Spinal cord (tissue), 10 donors: ENCODE measurements at places on chromosomes 7 and 10. TPM values are rescaled to one million over a fixed set of nuclear protein-coding genes. Genes with fewer than 3 reads are reported as not detected.

Gene DUSP5
- 5.3 TPM for polyA plus RNA-seq

Gene CAMK1D
- 38.1 TPM for polyA plus RNA-seq

Gene COL1A2
- polyA plus RNA-seq = 1,054 TPM

Gene ELOVL3
- polyA plus RNA-seq = 0.42 TPM

Gene ZNF3
- 35.6 TPM for polyA plus RNA-seq

Gene HIPK2
- 83.2 TPM for polyA plus RNA-seq

Gene CCDC136
- polyA plus RNA-seq = 193 TPM

DNA sequence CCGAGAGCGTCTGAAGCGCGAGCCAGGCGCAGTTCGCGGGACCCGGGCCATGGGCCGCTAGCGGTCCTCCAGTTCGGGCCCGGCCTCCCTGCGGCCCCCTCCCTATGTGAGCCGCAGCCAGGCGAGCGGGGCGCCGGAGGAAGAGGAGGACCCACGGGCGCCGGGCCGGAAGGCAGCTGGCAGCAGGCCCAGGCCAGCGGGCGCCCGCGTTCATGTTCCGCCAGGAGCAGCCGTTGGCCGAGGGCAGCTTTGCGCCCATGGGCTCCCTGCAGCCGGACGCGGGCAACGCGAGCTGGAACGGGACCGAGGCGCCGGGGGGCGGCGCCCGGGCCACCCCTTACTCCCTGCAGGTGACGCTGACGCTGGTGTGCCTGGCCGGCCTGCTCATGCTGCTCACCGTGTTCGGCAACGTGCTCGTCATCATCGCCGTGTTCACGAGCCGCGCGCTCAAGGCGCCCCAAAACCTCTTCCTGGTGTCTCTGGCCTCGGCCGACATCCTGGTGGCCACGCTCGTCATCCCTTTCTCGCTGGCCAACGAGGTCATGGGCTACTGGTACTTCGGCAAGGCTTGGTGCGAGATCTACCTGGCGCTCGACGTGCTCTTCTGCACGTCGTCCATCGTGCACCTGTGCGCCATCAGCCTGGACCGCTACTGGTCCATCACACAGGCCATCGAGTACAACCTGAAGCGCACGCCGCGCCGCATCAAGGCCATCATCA lies 1.1 kb downstream of the ADRA2A start:
- DNase-seq = peak; percentile 53

- DNase-seq = no peak
Measured at GRCh38 chr10:13784067-13784466, 197.3 kb downstream of the PRPF18 start.

- DNase-seq = no peak
Measured at GRCh38 chr7:93046641-93047040, 71.1 kb downstream of the SAMD9 start.

DNA sequence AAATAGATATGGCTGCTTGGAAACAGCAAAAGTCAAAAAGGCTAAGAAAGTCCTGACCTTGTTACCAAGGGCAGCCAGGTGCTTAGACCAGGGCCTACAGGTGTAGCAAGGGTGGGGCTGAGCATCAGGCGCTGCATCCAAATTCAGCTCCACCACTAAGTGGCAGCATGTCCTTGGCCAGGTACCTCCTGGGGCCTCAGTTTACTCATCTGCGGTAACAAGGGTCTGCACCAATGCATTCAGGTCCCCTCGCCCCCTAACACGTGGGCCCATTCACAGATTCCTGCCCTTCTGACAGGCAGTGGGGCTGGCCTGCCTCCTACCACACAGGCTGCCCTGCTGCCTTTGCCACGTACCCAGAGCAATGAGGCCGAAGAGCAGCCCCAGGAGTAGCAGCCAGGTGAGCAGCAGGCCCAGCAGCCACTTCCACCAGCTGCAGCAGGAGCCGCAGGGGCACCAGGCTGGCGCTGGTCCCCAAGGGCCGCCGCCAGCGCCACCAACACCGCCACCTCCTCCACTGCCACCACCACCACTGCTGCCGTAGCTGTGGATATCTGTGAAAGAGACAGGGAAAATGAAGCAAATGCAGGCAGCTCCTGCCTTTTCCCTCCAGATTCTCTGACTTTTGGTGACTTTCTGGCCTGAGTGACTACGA lies 28.9 kb downstream of the COL17A1 start:
- DNase-seq = no peak

GRCh38 chr10:80697926-80698325 lies 160.2 kb downstream of the SH2D4B start:
- DNase-seq = no peak

GRCh38 chr10:80108576-80109239 lies 23.8 kb upstream of the PLAC9 start:
- DNase-seq = no peak

DNA sequence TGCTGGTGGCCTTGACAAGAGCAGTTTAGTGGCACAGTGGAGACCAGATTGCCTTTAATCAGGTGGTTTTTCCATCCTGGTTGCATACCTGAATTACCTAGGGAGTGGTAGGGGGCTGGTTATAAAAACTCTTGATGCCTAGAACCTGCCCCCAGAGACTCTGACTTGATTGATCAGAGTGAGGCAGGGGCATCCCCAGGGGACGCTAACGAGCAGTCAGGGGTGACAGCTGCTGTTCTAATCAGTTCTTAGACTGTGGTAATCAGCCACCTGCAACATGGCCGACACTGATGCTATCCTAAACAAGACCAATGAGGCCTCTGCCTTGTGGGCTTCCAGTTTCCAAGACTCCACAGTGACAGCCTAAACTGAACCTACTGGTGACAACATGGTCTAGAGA lies 2.0 kb upstream of the OPALIN start:
- DNase-seq = no peak

GRCh38 chr10:14433147-14433546 lies 102.4 kb upstream of the FRMD4A start:
- no peak for DNase-seq

DNA sequence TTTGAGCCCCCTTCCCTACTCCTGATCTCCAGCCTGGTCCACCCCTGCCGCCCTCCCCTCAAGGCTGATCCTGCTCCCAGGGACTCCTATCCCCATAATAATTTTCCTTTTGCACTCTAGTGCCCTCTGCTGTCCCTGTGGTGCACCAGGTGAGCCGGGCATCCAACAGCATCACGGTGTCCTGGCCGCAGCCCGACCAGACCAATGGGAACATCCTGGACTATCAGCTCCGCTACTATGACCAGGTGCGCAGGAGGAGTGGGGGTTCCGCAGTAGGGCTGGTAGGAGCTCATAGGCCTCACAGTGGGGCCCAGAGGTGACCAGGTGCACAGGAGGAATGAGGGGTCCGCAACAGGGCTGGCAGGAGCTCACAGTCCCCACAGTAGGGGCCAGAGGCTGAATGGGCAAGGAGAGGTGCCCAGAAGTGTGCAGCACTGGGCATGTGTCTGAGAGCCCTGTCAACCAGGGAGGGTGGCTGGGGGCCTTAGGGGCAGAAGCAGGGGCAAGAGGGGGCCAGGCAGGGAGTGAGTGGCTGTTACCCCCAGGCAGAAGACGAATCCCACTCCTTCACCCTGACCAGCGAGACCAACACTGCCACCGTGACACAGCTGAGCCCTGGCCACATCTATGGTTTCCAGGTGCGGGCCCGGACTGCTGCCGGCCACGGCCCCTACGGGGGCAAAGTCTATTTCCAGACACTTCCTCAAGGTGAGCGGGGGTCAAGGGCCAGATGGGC lies 11.7 kb downstream of the EPHB6 start:
- DNase-seq = no peak

DNA sequence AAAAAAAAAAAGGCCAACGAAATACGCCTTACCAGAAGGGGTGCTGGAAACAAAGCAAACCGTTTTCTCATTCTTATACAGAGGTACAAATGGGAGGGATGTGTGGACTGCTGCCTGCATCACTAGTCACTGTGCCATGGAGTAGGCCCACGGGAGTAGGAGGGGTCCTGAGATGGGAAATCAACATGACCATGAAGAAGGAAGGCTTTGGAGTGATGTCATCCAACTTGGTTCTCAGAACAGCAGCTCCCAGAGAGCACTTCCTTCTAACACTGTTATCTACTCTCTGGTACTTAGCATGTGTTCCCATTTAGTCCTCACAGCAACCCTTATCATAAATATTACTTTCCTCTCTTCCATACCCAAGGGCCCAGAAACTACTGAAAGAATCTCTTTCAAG lies 60.0 kb upstream of the LRGUK start:
- no peak for DNase-seq

- DNase-seq = no peak
Measured at GRCh38 chr10:42781893-42782445, 626 bp upstream of the BMS1 start.

GRCh38 chr7:99380823-99381663 lies 6.5 kb downstream of the ARPC1B start:
- no peak for DNase-seq

DNA sequence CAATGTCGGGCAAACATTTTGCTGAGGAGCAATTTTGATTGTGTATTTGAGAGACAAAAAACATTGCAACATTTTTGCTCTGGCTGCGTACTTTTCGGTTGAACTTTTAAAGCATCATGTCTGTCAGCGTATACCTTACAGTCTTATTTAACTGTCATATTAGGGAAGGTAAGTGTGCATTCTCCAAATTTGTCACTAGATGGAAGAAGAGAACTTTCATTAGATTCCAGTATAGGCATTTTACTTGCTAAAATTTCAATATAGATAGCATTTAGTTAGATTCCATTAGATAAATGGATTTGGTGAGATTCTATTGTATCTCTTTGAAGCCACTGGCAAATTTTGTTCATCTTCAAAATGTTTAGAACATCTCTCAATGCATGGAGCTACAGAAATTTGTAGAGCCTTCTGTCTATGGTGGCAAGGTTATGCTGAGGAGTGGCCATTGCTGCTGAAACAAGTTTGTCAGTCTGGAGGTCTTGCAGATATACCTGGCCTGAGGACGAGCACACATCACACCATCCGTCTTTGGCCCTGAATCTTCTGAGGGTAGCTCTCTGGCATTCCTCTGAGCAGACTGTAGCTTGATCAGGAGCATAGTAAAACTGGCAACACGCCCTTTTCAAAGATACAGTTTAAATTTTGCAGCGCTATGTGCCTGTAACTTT lies 437.5 kb upstream of the MBL2 start:
- peak; percentile 10 for DNase-seq

DNA sequence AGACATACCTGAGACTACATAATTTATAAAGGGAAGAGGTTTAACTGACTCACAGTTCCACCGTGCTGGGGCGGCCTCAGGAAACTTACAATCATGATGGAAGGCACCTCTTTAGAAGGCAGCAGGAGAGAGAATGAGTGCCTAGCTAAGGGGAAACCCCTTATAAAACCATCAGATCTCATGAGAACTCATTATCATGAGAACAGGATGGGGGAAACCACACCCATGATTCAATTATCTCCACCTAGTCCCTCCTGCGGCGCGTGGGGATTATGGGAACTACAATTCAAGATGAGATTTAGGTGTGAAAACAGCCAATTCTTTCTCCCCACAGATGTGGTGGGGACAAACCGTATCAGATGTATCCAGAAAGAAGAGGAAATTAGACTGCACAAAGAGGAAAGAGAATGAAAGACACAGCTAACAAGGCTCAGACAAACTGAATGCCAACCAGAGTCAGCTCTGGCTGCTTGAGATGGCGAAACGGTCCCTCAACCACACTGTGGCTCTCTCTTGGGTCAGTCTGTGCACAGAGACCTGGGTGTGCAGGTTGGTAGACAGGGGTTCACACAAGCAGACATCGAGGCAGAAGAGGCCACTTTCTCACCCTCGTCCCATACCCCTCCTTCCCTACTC lies 375.6 kb downstream of the SFMBT2 start:
- DNase-seq = no peak

DNA sequence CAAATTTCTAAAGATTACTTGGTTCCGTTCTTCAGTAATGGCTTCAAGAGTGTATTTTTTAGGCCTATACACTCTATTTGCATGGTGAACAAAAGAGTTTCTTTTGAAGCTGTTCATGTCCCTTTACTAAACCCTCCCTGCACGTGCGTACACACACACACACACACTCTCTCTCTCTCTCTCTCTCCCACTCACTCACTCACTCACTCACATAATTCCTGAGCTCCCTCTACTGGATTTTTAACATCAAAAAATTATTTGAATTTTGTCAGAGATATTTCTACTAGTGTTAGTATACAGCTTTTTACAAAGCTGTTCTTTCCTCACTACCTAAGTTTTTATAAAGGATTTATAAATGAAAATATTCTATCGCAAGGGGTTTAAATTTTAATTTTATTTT lies 85.9 kb downstream of the UBE3C start:
- no peak for DNase-seq

DNA sequence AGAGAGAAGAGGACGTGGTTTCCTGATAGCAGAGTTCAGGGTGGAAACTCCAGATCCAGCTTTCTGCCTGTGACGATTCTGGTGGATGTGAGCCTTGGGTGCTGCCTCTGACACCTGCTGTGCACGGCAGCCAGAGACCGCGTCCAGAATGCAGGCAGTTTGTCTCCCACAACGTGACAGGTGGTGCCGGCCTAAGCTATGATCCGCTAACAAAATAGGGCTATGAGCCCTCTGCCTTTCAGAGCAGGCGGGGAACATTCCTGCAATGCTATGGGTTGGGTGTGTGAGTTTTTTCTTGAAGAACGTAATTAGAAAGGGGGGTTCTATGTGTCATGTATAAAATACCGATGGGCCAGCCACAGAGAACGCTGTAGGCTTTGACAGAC lies 297.3 kb upstream of the PRKCQ start:
- DNase-seq = no peak

GRCh38 chr7:158689488-158689887 lies 15.1 kb downstream of the NCAPG2 start:
- DNase-seq = peak; percentile 92

- no peak for DNase-seq
Measured at GRCh38 chr10:8539056-8539455, 484.6 kb downstream of the GATA3 start.

DNA sequence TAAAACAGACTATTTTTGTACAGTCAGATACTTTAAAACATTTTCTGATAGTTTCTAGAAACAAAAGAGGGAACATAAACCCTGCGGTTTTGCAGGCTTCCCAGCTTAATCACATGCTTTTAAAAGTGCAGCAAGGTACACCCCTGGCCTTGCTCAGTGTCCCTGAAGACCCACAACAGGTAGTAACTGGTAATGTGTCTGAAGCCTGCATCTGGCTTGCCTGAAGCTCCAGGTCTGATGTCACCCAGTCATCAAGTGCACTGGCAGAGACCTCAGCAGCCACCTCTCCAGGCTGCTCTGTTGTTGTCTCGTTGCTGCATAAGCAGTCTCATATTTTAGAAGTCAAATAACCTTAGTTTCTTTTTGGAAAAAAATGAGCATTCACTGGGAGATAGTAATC lies 376.1 kb upstream of the MTPN start:
- no peak for DNase-seq

GRCh38 chr10:22959292-22959691 lies 31.4 kb downstream of the ARMC3 start:
- DNase-seq = no peak

DNA sequence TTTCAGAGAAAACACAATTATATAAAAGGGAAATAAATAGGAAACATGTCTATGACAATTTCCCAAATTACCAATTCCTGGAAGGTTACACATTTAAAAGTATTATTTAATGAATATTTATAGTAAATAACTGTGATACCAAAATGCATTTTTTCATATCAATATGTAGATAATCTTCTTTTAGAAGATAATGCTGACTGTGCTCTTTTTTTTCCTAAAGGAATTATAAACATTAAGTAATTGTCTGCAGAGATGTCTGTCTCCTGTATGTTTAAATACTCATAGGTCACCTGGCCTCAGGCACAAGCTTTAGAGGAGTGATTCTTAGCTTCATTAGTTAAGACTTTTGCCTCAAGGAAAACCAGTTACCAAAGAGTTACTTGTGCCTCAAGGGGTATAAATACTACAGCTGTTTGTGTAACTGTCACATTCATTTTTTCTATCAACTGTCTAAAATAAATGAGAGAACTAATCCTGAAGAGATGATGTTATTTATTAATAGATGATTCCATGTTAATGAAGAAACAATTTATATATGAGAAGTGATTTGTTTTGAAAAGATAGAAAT lies 77.1 kb downstream of the DNAJC1 start:
- DNase-seq = no peak

GRCh38 chr10:119166118-119166500 lies 595 bp upstream of the SFXN4 start:
- DNase-seq = no peak
